ENCODE measurements at places on chromosomes 6 and 20.
A peak's percentile ranks its signal among the peaks of the same experiment; 100 is the strongest.

- H3K4me3 ChIP-seq, result no peak overlapping the region
- H3K27me3 ChIP-seq, result no peaks in the 10 kb centered on the region
- H3K27ac ChIP-seq, result no peak overlapping the region
- H3K4me1 ChIP-seq, result peaks cover 17% of the 10 kb centered on the region
- no peaks in the 10 kb centered on the region for H3K36me3 ChIP-seq
These were observed 67.9 kb downstream of the ARMC2 start for GRCh38 chr6:108916026-108916686.

GRCh38 chr6:151211075-151211474 lies 28.7 kb upstream of the AKAP12 start:
- H3K4me1 ChIP-seq, result no peaks in the 10 kb centered on the region
- DNase-seq, result no peak
- H3K27me3 ChIP-seq, result no peaks in the 10 kb centered on the region
- no peaks in the 10 kb centered on the region for H3K36me3 ChIP-seq
- no peak overlapping the region for H3K4me3 ChIP-seq

- H3K4me3 ChIP-seq, result no peak overlapping the region
- no peak for DNase-seq
These were observed 49.1 kb downstream of the ARMC2 start for GRCh38 chr6:108897371-108897770.

GRCh38 chr6:165952514-165952913 lies 215.1 kb downstream of the TBXT start:
- H3K27ac ChIP-seq, result no peak overlapping the region
- H3K36me3 ChIP-seq, result no peaks in the 10 kb centered on the region
- H3K4me3 ChIP-seq, result no peak overlapping the region
- H3K27me3 ChIP-seq, result no peaks in the 10 kb centered on the region
- H3K4me1 ChIP-seq, result no peaks in the 10 kb centered on the region
- DNase-seq, result no peak

DNA sequence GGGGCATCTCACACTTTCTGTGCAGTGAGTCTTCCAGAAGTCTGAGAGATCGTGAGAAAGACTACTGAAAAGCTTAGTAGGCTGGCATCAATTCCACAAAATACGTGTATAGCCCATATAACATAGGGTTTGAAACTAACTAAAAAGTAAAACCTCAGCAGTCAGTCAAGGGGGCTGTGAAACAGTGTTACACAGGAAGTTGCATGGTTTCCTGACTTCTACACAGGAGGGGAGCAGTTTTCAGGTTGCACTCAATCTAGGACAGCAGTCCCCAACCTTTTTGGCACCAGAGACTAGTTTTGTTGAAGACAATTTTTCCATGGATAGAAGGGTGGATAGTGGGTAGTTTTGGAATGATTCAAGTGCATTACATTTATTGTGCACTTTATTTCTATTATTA lies 4.7 kb upstream of the LY86 start:
- no peak overlapping the region for H3K4me3 ChIP-seq
- no peak for DNase-seq
- no peaks in the 10 kb centered on the region for H3K36me3 ChIP-seq

GRCh38 chr20:184288-184687 lies 5.2 kb downstream of the DEFB128 start:
- no peaks in the 10 kb centered on the region for H3K36me3 ChIP-seq
- H3K27ac ChIP-seq, result no peak overlapping the region
- H3K4me1 ChIP-seq, result no peaks in the 10 kb centered on the region
- H3K27me3 ChIP-seq, result no peaks in the 10 kb centered on the region
- H3K4me3 ChIP-seq, result no peak overlapping the region

DNA sequence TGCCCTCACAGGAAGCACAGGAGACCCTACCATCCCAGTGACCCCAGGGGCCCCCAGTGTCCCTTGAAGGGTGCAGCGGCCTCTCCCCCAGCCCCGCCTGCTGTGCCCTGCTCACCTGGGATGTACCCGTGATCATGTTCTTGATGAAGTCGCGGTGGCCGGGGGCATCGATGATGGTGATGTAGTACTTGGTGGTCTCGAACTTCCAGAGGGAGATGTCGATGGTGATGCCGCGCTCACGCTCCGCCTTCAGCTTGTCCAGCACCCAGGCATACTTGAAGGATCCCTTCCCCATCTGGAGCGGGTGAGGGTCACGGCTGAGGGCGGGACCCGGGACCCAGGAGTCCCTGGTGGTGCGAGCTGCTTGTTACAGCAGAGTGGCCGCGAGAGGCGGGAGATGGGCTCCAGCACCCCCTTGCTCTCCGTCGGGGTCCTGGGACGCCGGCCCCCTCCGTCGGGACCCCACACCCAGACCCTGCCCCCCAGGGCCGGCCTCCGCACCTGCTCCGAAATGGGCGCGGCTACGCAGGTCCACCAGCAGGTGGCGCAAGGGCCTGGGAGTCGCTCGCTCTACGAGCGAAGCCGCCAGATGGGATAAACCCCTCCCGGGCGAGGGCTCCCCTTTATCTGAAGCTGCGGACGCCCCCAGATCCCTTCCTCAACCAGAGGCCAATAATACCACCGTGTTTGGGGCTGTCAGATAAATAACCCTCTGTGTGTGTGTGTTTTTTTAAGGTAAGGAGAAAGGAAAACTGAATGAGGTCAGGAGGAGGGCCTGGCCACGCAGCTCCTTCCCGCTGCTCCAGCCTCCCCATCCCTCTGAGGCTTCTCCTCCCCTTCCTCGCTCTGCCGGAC lies 2.9 kb downstream of the EEF1A2 start:
- H3K27ac ChIP-seq, result no peak overlapping the region
- H3K27me3 ChIP-seq, result peaks cover 21% of the 10 kb centered on the region
- DNase-seq, result no peak

- H3K27ac ChIP-seq, result no peak overlapping the region
- H3K4me3 ChIP-seq, result no peak overlapping the region
- DNase-seq, result no peak
- no peaks in the 10 kb centered on the region for H3K4me1 ChIP-seq
- no peaks in the 10 kb centered on the region for H3K36me3 ChIP-seq
These were observed 114.4 kb downstream of the FOXC1 start for GRCh38 chr6:1724124-1724523.

- DNase-seq, result peak; percentile 44
- no peaks in the 10 kb centered on the region for H3K27me3 ChIP-seq
- no peaks in the 10 kb centered on the region for H3K4me1 ChIP-seq
- no peak overlapping the region for H3K27ac ChIP-seq
These were observed 125.1 kb downstream of the TOX2 start for GRCh38 chr20:44039741-44040140.

GRCh38 chr6:44100088-44100550 lies 27.1 kb downstream of the MRPL14 start:
- H3K4me1 ChIP-seq, result peaks cover 5% of the 10 kb centered on the region
- no peaks in the 10 kb centered on the region for H3K27me3 ChIP-seq

GRCh38 chr20:46044896-46045295 lies 15.9 kb downstream of the SLC12A5 start:
- H3K27me3 ChIP-seq, result no peaks in the 10 kb centered on the region
- H3K27ac ChIP-seq, result no peak overlapping the region
- no peak overlapping the region for H3K4me3 ChIP-seq
- no peaks in the 10 kb centered on the region for H3K4me1 ChIP-seq

- H3K4me3 ChIP-seq, result peak overlapping the region; percentile 89
- H3K27ac ChIP-seq, result peak overlapping the region; percentile 84
- peaks cover 24% of the 10 kb centered on the region for H3K4me1 ChIP-seq
These were observed 640 bp downstream of the NFS1 start for GRCh38 chr20:35698298-35699126.

- H3K27ac ChIP-seq, result no peak overlapping the region
- no peaks in the 10 kb centered on the region for H3K36me3 ChIP-seq
- H3K4me3 ChIP-seq, result peak overlapping the region; percentile 34
- no peak for DNase-seq
- no peaks in the 10 kb centered on the region for H3K4me1 ChIP-seq
- H3K27me3 ChIP-seq, result no peaks in the 10 kb centered on the region
These were observed 301.7 kb upstream of the ZFP64 start for GRCh38 chr20:52493171-52493721.

- no peak for DNase-seq
- no peaks in the 10 kb centered on the region for H3K27me3 ChIP-seq
- no peaks in the 10 kb centered on the region for H3K36me3 ChIP-seq
- H3K4me1 ChIP-seq, result peaks cover 11% of the 10 kb centered on the region
These were observed 114.9 kb downstream of the AKAP7 start for GRCh38 chr6:131250122-131250521.

DNA sequence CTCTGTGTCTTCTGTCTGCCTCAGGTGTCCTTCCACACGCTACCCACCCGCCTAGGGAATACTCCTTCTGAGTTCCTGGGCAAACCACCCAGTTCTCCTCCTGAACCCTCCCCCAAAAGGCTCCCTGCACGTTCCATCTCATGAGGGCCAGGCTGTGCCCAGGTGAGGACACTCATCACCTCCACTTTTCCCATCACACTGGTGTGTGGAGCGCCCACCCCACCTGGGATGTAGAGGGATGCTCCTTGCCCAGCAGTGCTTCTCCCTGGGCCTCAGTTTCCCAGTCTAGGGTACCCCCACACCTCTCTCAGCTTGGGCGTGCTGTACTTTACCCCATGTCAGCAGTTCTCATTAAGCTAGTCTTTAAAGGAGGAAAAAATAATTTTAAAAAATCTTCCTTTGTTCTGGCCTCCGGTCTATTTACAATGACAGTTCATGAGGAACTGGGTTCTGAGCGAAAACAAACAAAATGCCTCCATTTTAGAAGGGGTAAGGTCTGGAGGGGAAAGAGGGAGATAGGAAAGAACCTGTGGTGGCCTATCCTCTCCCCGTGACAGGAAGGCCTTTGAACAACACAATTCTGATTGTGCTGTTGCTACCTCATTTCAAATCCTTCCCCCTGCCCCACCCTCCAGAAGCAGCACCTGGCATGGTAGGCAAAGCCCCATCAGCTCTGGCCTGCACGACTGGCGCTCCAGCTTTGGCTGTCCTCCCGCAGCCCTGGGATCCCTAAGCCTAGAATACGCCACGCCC lies 1.7 kb upstream of the C20orf203 start:
- H3K4me1 ChIP-seq, result no peaks in the 10 kb centered on the region
- H3K36me3 ChIP-seq, result no peaks in the 10 kb centered on the region
- no peak overlapping the region for H3K4me3 ChIP-seq
- no peaks in the 10 kb centered on the region for H3K27me3 ChIP-seq

DNA sequence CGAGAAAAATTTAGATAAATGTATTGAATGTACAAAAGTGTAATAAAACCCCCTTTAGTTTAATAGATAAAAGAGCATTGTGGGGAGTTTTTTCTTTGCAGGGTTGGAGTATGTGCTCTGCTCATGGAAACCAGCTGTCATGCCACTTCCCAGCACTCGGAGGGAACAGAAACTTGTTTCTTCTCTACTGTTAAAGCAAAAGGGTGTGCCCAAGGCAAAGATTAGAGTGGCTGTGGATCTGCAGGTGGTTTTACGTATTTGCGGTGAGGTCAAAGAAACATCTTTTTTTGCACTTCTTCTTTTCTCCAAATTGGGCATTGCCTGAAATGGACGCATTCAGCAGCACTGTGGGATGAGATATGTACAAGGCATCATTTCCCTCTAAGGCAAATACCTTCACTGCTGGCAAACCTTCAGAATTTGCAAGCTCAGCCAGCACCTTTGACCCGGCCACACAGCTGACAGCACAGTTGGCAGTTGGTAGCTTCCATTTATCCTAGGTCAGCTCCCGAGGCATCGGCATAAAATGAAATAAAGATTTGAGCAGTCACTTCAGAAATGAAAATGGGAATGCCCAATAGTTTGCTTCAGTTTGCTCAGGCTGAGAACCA lies 178.4 kb upstream of the EYA4 start:
- no peak overlapping the region for H3K4me3 ChIP-seq
- no peaks in the 10 kb centered on the region for H3K36me3 ChIP-seq
- no peak for DNase-seq
- H3K27ac ChIP-seq, result no peak overlapping the region
- H3K27me3 ChIP-seq, result no peaks in the 10 kb centered on the region

- H3K27ac ChIP-seq, result no peak overlapping the region
- H3K27me3 ChIP-seq, result no peaks in the 10 kb centered on the region
- H3K4me1 ChIP-seq, result no peaks in the 10 kb centered on the region
- DNase-seq, result no peak
- H3K36me3 ChIP-seq, result no peaks in the 10 kb centered on the region
These were observed 553.0 kb upstream of the BTBD3 start for GRCh38 chr20:11364736-11365135.

- no peaks in the 10 kb centered on the region for H3K27me3 ChIP-seq
- H3K4me3 ChIP-seq, result no peak overlapping the region
- no peaks in the 10 kb centered on the region for H3K36me3 ChIP-seq
- H3K4me1 ChIP-seq, result peaks cover 1% of the 10 kb centered on the region
- no peak for DNase-seq
- no peak overlapping the region for H3K27ac ChIP-seq
These were observed 614.2 kb upstream of the CITED2 start for GRCh38 chr6:139988685-139989084.

- H3K27ac ChIP-seq, result no peak overlapping the region
- no peaks in the 10 kb centered on the region for H3K4me1 ChIP-seq
- no peak for DNase-seq
- H3K4me3 ChIP-seq, result no peak overlapping the region
These were observed 46.4 kb upstream of the CHD6 start for GRCh38 chr20:41664584-41664983.

DNA sequence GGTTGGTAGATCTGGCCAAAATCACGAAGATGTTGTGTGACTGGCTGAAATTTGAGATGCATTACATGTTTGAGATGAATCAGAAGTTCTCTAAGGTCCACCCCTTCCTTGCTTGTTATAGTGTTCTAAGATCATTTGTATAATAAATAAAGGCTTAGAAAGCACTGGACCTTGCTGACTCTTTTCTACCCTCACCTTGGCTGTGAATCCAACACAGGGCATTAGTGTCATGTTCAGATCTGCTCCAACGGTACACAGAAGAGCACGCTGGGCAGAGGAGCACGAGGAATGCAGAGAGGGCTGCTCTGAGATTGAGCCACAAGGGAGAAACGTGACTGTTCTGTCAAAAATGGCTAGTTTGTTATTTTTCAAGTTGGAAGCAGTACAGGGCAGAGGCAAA lies 169.5 kb upstream of the HDAC2 start:
- no peaks in the 10 kb centered on the region for H3K27me3 ChIP-seq
- no peak for DNase-seq
- H3K4me1 ChIP-seq, result no peaks in the 10 kb centered on the region

GRCh38 chr6:1348675-1349074 lies 36.8 kb downstream of the FOXQ1 start:
- DNase-seq, result no peak
- H3K27ac ChIP-seq, result no peak overlapping the region
- H3K27me3 ChIP-seq, result no peaks in the 10 kb centered on the region
- no peaks in the 10 kb centered on the region for H3K4me1 ChIP-seq
- no peaks in the 10 kb centered on the region for H3K36me3 ChIP-seq

GRCh38 chr6:13190376-13190775 lies 138.0 kb downstream of the TBC1D7 start:
- H3K27ac ChIP-seq, result no peak overlapping the region
- H3K4me3 ChIP-seq, result no peak overlapping the region
- H3K36me3 ChIP-seq, result no peaks in the 10 kb centered on the region
- no peaks in the 10 kb centered on the region for H3K4me1 ChIP-seq
- DNase-seq, result no peak
